Tibial nerve (tissue), 4 donors: ENCODE measurements at places on chromosomes 1 and 21.
A peak's percentile ranks its signal among the peaks of the same experiment; 100 is the strongest.

DNA sequence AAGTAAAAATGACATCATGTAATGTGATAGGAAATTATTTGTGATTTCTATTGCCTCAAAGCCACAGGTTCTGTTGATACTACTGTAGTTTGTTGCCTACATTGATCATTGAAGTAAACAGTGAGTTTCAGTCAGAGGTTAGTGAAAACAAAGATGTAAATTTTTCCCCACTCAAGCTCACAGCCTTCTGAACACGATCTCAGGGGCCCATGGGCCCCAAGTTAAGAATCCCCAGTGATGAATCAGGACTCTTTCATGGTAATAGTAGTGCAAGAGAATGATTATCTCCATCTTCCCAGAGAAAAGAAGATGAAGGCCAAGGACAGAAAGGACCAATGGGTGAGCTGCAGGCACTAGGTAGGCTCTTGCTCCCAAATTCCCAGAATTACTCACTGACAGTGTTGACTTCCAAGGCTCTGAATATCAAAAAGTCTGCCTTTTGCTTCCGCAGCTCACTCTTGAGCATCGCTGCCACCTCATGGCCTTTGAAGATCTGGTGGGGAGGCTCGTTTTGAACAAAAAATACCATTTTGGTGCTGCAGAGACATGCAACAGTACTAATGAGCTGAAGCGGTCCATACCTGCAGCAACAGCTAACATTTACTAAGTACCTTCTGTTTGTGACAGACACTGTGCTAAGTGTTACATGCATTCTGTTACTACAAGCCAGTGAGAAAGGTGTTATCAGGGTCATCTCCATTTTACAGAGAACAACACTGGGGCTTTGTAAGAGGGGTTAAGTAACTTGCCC is 113.3 kb downstream of the KIAA0319L start:
- DNase-seq, result no peak

DNA sequence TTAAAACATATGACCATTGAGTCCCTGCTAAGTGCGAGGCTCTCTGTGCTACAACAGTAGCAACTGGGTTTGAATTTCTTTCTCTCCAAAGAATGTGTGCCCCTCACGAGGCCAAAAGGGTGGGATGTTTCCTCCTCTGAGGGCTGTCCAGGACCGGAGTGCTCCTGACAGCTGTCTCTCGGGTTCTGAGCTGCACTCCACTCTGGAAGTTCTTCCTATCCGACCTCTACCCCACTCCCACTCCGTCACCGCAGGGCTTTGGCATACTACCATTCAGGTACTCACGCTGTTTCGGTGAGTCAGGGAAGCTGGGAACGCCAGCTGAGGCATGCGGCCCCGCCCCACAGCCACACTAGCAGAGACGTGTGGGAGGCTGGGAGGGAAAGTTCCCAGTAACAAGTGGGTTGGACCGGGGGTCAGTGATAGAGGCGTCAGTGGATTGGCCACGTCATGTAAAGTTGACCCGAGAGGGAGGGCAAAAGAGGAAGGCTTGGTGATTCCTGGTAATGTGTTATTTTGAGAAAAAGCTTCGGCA is 705 bp upstream of the SLC50A1 start:
- peak; percentile 79 for DNase-seq

DNA sequence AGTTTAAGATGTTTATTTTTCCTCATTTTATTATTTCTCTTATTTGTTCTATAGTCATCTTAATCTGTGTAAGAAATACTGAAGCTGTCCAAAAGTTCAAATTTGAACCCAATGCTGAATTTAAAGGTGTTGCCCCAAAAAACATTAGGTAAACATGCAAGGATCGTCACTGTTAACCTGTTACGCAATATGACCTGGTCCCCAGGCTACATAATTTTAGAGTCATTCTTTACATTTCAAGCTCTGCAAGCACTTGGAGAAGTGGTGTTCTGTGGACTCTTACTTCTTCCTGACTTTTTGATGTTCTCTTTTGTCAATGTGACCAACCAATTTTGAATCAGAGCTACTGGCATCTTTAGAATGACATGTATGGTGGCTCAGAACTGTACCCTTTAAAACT is 106.0 kb downstream of the CLIC6 start:
- DNase-seq, result no peak

DNA sequence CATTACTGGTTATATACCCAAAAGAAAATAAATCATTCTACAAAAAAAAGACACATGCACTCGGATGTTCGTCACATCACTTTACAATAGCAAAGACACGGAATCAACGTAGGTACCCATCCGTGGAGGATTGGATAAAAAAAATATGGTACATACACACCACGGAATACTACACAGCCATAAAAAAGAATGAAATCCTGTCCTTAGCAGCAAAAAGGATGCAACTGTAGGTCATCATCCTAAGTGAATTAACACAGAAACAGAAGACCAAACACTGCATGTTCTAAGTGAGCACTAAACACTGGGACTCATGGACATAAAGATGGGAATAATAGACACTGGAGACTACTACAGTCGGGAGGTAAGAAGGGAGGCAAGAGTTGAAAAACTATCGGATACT is 148.6 kb downstream of the CHD1L start:
- DNase-seq, result no peak

DNA sequence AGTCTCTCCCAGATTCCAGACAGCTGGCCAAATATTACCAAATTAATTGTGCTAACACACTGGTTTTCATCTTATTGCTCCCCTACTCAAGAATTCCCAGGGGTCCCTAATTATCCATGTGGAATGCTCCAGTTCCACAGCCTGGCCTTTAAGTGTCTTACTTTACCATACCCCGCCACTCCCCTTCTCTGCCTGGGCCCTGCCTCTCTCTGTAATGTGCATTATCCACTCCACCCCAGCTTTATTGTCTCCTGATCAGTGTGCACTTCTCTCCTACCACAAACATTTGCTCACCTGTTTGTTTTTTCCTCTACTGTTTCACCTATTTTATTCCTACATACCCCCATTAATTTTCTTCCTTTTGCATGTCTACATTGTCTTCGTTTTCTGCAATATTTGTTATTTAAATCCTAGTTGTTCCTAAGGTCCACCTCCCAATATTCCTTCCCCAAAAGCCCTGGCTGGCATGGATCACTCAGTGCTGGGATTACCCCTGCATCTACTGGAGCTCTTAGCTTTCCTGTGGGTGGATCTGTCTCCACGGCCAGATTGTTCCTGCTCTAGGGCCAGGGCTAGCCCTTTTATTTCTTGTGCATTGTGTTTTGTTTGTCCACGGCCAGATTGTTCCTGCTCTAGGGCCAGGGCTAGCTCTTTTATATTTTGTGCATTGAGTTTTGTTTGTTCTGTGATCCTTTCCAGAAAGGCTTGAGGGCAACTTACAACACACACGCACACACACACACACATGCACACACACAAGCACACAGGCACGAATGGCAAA is 33.4 kb upstream of the ATP1B1 start:
- no peak for DNase-seq

DNA sequence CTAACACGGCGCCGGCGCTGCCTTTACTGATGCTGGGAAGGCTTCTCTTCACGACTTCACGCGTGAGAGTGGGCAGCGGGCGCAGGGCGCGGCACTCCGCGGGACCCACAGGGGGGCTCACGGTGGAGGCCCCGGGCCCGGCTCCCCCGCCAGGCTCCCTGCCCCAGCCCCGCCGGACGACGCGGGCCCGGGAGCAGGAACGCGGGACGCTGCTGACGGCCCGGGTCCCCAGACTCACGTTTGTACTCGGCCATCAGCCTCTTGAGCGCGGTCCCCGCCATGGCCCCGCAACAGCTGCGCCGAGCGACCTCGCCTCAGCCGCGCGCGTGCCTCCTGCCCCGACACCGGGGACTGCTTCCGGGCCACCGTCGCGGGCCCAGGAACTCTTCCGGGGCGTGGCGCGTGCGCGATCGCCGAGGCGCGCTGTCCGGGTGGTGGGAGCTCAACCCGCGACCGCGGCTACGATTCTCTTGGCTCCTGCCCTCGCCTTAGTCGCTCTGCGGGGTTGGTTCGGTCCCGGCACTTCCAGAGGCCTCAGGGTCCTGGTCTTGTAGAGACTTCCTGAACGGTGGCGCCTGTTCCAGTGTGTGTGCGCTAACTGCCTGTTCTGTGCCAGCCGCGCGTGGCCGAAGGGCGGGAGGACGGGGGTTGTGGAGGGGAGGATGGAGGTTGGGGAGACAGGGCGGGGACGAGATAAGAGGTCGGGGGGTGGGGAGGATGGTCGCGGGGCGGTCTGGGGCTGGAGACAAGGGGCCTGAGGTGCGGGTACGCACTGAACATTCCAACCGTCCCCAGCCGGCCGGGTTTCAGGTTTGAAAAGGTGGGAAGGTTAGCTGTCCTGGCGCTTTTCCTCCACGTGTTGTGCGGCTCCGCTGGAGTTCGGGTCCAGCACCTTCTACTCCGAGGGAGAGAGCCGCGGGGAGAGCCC is at the start of gene UBE2G2:
TSS of gene UBE2G2 (minus strand) at position 353 of the 928 bp plus-strand sequence. CDS start at position 281, 72 bp downstream.
- peak; percentile 57 for DNase-seq

GRCh38 chr21:34284666-34285065 is 79.1 kb upstream of the KCNE2 start:
- no peak for DNase-seq

DNA sequence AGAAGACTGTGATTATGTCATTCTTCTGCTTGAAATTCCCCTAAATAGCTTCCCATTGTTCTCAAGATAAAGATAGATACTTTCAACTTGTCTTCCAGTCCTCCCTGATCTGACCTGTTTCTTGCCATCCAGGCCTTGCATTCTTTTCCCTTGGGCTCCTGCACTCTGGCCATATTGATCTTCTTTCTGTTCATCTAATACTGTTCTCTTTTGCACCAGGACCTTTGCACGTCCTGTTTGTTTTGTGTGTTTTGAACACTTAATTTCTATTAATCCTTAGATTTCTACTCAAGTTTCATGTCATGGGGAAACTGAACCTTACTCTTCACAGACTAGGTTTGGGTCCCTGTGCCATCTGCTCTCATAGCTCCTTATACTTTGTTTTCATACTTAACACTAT is 65.1 kb downstream of the MAGI3 start:
- no peak for DNase-seq

GRCh38 chr1:155253797-155254196 is 1.5 kb downstream of the ENTREP3 start:
- no peak for DNase-seq
